CD4-positive, alpha-beta T cell treated with Interleukin-1 beta for 1 hour (primary cell): ENCODE measurements at places on chromosomes 5 and 9.

DNA sequence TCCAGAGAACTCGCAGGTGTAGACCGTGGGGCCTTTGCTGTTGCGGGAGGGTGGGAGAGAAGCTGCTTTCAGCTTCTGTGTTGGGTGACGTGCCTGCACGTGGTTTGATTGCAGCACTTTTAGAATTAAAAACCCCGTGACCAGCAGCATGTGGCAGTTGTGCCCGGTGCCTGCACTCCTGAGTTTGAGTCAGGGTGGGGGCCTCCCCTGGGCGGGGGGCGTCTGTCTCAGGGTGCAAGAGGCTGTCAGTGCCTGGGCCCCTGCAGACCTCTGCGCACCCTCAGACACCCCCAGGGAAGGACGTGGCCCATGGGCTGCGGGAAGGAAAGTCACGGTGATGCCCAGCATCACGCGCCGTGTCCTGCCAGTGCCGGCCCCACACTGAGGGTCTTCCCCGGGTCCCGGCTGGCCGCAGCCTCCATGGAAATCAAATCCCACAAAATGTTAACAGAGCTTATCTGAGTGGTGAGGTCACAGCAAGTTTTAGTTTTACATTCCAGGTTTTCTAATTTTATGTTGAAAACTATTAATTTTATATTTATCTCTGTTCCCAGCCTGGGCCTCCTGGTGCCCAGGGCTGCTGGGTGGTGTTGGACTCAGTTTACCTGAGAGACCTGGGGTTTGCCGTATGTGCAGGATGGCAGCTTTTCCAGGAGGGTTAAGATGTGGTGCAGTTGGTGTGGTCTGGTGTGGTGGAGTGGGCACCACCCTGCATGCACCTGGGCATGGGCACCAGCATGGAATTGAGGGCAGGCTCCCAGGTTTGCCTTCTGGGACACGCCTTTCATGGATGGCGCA, 33.3 kb downstream of the AHRR start:
- no peak for DNase-seq

DNA sequence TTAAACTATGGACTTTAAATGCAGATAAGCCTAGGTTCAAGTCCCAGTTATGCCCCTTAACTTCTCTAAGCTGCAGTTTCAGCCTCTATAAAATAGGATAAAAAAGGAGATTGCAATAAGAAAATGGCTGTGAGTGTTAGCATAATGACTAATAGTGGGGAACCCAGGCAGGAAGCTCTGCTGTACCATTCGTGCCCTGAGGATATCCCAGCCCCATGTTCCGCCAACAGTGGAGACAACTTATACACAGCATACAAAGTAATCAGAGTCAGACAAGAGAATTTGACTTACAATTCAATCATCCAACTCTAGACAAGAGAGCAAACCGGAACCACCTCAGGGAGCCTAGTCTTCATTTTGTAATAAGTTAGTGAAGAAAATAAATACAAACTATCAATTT, 141.5 kb upstream of the FSTL4 start:
- DNase-seq: no peak

DNA sequence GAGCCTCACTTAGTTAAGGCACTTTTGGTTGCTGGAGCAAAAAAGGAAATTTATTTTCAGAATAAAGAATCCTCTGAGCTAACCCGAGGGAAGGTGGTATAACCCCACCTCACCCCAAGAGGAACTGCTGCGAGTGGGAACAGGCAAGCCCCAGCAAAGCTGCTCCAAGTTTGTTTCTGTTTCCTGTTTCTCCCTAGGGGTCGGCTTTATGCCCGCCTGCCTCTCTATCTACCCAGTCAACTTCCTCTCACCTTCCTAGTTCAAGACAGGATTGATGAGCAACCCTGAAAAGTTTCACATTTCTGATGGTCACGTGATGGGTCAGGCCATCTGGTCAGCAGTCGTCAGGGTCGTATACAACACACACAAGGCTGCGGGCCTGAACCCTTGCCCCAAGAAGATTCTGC, 31.1 kb downstream of the TRIO start:
- no peak for DNase-seq

DNA sequence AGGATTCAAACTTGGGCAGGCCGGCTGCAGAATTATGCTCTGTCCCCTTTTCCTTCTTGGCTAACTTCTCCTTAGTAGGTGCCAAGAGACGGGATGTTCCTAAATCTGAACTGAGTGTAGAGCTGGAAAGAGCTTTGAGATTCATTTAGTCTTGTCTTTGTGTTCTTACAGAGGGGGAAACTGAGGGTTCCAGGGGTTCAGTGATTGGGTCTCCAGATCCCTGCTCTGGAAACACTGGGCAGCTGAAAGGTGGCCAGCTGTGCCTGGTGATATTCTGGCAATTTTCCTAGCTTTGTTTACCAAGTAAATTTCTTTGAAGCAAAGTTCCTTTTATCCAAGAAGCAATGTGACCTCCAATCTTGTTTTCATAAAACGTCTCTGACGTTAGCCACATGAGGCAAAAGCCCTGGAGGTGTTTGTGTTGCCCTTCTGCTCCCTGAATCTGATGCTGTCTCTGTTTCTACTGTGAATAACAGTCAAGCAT, 288.7 kb downstream of the ZSWIM6 start:
- DNase-seq: no peak

DNA sequence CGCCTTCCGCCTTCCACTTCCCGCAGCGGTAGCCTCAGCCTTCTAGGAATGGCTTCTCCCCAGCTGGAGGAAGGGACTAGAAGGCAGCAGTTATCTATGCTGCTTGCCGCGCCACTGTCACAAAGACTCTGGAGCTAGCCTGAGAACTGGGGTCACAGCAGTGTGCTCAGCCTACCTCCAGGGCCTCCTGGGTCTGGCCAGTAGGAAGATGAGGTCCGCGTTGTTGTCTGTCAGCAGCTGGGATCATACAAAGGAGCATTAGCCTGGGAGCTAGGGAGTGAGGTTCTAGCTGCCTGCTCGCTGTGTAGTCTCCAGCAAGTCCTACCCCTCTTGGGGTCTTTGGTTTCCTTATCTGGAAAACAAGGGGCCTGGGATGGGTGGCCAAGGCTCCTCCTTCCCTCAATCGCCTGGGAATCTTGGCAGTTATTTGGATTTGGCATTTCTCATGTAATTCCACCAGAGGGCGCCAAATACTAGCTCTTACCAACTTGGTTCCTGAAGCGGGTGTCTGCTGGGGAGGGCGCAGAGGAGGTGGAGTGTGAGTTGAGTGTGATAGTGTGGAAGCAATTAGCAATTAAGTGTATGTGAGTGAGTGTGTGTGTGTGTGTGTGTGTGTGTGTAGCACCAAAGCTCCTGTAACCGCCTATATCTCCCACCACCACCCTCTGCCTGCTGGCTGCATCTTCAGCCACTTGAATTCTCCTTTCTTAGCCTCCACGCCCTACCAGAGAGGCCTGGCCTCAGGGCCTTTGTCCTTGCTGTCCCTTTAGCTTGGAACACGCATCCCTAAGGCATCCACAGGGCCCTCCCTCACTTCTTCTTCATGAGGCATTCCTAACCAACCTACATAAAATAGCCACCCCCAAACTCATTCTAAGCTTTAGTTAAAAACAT, 97.1 kb downstream of the ENTREP1 start:
- peak; percentile 40 for DNase-seq

- no peak for DNase-seq
Measured at GRCh38 chr5:160268121-160268520, 38.8 kb downstream of the FABP6 start.

DNA sequence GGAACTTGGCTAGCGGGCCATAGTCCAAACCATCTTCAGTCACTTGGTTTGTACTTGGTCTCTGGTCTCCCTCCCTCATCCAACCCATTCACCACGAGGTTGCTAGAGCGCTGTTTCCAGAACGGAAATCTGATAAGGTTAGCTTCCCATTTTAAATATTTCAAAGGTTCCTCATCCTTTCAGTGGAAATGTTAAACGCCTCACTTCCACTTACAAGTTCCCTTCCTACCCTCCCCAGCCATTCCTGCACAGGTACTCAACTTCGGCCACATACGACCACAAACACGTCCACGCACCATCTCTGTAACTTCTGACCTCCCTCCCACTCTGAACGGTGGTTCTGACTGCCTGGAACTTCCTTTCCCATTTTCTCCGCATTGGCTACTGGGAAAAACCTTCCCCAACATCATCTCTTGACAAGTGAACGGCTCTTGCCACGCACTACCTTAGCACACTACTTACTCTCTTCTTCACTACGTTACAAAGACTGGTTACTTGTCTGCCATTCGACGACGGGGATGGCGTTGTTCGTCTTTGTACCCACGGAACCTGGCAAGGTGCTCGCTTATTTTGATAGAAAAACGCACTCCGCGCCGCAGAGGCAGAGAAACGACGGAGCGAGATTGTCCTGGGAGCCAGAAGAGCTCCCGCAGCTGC, 629 bp downstream of the CCNH start:
- DNase-seq: peak; percentile 38
